Panc1 (cell line): ENCODE measurements at places on chromosomes 2 and 18.

- no peak for DNase-seq
Observed at GRCh38 chr2:106812841-106813240, 73.1 kb downstream of the ST6GAL2 start.

DNA sequence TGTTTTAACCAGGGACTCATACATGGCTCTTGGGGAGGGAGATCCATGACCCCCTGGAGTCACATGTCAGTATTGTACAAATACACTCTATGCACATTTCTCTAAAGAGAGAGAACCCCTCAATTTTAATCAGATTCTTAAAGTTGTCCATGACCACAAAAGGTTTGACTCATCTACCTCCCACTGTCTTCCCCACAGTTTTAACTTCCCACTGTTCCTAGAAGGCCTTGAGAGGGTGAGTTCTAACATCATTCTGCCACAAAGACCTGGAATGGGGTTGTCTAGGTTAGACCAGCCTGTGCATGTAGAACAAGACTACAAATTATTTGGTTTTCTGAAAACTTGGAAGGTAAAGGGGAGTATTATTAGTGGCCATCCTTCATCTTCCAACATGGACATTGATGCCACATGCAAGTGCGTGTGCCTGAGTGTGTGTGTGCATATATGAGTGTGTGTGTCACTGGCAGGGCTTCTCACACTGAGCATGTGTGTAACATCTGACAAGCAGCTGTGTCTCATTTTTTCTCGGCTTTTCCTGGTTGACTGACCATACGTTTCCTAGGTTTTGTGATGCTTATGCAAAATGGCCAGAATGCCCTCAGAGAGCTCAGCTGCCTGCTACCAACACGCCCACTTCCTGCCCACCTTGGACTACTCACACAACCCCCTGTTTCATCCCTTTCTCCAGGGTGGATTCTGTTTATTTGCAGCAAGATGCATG lies 94.6 kb upstream of the LGALSL start:
- DNase-seq: no peak

- no peak for DNase-seq
Observed at GRCh38 chr18:53944721-53945120, 279.7 kb downstream of the MBD2 start.

DNA sequence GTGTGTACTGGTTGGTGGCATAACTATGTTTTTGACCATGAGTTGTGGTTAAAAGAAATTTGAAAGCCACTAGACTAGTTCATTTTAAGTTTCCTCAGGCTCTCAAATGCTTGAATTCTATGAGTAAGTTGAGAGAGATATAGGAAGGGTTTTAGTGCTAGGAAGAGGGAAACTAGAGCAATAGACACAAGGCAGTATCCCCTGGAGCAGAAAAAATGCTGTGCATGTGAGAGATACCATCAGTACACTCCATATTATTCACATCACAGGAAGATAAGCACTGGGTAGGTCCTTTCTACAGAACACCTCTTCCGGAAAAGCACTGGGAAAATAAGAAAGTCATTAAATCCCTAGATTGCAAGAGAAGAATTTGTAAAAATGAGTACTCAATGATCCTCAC lies 19.3 kb upstream of the DSG3 start:
- DNase-seq: no peak
